ENCODE measurements at places on chromosomes 1 and 21.

- peak; percentile 80 for DNase-seq
Measured at GRCh38 chr1:17125756-17126237, 6.5 kb upstream of the PADI2 start.

GRCh38 chr21:45511661-45512431 is 30.4 kb downstream of the SLC19A1 start:
- no peak for DNase-seq

- no peak for DNase-seq
Measured at GRCh38 chr21:26563856-26564503, 9.1 kb downstream of the CYYR1 start.

DNA sequence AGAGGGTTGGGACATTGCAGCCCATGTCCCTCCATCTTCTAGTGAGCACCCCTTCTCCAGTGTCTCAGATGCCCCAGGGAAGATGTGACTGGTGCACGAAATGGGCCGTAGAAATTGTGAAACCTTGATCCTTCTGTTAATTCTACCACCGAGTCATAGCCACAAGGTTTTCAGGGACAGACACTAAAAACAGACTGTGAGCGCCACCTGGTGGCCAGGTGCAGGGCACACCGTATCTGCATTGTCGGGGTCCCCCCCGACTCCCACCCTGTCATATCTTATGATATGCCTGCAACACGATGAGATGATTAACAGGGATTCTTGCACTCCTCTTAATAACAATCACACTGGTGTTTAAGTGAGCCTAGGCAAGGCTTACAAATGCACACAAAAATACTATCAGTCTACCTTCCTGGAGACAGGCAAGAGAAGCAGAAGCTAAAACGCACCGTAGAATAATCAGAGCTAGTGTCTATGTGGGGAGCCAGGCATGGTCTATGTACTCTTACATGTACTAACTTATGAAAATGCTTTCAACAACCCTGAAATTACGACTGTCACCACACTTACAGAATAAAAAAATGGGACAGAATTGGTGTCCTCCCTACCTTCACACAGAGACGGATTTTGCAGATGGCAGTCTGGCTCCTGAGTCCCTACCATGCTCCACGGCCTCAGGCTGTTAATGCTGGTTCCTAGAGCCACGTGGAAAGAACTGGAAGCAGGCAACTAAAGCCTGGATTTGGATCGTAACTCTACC is 57.9 kb downstream of the FHAD1 start:
- peak; percentile 55 for DNase-seq

DNA sequence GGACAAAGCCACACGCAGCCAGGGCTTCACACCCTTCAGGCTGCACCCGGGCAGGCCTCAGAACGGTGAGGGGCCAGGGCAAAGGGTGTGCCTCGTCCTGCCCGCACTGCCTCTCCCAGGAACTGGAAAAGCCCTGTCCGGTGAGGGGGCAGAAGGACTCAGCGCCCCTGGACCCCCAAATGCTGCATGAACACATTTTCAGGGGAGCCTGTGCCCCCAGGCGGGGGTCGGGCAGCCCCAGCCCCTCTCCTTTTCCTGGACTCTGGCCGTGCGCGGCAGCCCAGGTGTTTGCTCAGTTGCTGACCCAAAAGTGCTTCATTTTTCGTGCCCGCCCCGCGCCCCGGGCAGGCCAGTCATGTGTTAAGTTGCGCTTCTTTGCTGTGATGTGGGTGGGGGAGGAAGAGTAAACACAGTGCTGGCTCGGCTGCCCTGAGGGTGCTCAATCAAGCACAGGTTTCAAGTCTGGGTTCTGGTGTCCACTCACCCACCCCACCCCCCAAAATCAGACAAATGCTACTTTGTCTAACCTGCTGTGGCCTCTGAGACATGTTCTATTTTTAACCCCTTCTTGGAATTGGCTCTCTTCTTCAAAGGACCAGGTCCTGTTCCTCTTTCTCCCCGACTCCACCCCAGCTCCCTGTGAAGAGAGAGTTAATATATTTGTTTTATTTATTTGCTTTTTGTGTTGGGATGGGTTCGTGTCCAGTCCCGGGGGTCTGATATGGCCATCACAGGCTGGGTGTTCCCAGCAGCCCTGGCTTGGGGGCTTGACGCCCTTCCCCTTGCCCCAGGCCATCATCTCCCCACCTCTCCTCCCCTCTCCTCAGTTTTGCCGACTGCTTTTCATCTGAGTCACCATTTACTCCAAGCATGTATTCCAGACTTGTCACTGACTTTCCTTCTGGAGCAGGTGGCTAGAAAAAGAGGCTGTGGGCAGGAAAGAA is 8.1 kb downstream of the PSRC1 start:
- no peak for DNase-seq

- no peak for DNase-seq
Measured at GRCh38 chr1:83689921-83690868, 308.7 kb downstream of the TTLL7 start.

- DNase-seq, result no peak
Measured at GRCh38 chr1:202249846-202250245, 56.2 kb downstream of the LGR6 start.

DNA sequence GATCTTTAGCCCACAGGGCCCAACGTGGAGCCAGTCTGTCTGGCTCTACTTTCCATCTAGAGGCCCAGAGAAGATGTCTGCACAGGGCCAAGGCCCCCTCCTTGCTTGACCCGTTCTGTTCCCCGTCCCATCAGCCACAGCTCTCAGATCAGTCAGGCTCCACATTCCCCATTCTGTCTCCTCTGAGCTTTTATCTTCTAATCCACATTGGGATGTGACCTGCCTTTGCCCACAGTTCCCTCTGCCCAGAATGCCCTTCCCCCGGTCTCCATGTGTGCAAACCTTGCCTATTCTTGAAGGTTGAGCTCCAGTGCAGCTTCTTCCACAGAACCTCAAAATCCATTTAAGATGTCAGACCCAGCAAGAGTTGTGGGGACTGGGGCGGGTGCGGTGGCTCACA is 53.3 kb upstream of the WASF2 start:
- DNase-seq, result no peak

GRCh38 chr1:56061824-56062223 is 517.5 kb downstream of the PLPP3 start:
- no peak for DNase-seq

- DNase-seq, result no peak
Measured at GRCh38 chr21:40051801-40052200, 184.6 kb downstream of the PCP4 start.

GRCh38 chr1:5889901-5890300 is 102.3 kb downstream of the NPHP4 start:
- no peak for DNase-seq

- DNase-seq, result no peak
Measured at GRCh38 chr1:156089704-156090103, 7.4 kb upstream of the MEX3A start.

GRCh38 chr1:177753655-177754054 is 216.2 kb downstream of the SEC16B start:
- DNase-seq, result no peak

DNA sequence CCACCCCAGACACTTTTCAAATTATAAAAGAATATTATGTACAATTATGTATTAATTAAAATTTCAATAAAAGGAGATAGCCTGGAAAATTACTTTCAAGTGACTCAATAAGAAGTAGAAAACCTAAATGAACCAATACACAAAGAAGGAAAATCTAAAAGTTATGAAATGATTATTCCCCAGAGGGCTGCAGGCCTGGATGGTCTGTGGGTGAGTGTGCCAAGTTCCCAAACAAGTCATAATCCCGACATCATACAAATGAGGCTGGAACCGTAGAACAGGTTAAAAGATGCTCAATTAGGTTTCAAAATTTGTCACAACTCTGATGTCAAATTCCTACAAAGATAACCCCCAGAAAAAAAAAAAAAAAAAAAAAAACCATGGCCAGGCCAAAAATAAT is 12.7 kb downstream of the SPATC1L start:
- no peak for DNase-seq

DNA sequence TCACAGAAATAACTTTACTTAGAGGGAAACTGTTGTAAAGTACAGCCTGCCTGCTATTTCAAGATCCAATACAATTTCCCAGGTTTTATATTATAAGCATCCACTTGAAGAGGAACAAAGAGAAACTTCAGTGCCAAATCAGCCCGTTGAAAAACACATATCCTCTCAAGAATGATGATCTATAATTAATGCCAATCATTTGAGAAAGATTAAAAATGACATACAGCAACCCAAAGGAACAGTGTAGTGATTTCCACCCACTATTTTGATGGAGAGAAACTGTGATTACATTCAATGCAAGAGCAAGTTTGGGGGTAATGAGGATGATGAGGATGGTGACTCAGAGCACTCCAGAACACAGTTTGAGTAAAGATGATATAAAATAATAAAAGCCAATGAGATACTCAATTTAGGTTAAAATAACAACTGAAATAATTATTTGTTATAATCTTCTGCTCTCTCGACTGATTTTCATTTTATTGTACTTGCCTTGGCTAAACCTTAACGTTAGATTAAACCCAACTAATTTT is 715.5 kb downstream of the NCAM2 start:
- no peak for DNase-seq

DNA sequence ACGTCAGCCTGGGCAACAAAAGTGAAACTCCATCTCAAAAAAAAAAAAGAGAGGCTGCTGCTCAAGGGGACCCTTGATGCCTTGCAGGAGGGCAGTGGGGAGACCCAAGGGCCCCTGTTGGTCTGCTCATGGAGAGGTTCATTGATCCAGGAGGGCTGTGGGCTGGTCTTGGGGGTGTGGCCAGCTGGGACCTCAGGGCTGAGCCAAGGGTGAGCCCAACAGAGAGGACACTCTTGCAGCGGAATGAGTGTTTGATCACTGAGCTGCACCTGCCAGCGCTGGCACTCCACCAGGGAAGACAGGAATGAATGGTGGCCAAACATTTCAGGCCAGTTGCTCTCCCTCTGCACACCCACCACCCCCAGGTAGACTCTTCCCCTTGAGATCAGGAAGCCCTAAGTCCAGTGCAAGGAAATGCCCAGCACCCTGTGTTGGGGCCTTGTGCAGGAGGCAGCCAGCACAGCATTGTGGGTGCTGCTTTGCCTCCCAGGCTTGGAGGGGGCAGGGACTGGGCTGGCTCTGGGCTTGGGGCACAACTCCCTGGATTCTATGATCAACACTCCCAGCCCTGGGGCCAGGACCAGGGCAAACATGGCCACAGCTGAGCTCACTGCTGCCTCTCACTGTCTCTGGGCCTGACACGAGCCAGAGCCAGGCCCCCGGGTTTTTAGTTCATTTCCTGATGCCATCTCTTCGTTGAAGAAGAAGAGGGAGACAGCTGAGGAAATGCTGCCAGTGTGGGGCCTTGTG is 50.7 kb downstream of the IRF2BP2 start:
- no peak for DNase-seq

- DNase-seq, result no peak
Measured at GRCh38 chr1:234781241-234782065, 171.5 kb upstream of the IRF2BP2 start.

GRCh38 chr1:206905295-206906164 is 8.3 kb downstream of the IL24 start:
- DNase-seq, result no peak

DNA sequence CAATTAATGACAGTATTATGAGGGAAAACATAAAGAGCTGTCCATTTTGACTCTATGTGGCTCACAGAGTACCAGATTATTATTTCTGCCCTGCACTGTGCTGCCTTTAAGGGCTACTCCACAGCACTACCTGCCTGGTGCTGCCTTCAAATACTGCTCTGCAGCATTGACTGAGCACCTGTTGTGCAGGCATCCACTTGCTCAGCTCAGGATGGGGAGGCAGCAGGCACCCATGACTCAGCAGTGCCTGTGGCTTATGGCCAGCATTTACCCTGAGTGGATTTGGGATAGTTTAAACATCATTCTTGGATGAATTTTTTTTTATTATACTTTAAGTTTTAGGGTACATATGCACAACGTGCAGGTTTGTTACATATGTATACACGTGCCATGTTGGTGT is 953 bp upstream of the KPRP start:
- no peak for DNase-seq

- DNase-seq, result peak; percentile 28
Measured at GRCh38 chr1:115807723-115808122, 33.2 kb downstream of the NHLH2 start.

DNA sequence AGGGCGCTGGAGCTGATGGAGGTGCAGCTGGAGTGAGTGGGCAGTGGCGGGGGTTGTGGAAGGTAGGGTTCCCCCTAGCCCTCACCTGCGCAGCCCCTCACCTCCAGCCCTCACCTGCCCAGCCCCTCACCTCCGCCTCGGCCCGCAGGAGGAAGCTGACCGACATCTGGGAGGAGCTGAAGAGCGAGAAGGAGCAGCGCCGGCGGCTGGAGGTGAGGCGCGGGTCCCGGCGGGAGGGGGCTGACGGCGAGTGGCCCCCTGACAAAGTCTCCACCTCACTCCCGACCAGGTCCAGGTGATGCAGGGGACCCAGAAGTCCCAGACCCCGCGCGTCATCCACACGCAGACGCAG is 2.7 kb downstream of the EVA1B start:
- no peak for DNase-seq

- no peak for DNase-seq
Measured at GRCh38 chr21:45468051-45468970, 63.3 kb downstream of the COL18A1 start.

DNA sequence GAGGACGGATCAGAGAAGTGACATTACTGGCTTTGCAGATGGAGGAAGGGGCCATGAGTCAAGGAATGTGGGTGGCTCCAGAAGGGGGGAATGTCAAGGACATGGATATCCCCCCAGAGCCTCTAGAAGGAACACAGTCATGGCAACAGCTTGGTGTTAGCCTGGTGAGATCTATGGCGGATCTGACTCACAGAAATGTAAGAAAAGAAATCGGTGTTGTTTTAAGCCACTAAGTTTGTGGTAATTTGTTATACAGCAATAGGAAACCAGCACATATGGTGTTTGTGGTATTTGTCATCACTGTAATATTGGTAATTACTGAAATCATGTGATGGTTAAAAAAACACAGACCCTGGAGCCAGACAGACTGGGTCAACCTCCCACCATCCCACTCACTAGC is 236.2 kb downstream of the SETD4 start:
- DNase-seq, result no peak

DNA sequence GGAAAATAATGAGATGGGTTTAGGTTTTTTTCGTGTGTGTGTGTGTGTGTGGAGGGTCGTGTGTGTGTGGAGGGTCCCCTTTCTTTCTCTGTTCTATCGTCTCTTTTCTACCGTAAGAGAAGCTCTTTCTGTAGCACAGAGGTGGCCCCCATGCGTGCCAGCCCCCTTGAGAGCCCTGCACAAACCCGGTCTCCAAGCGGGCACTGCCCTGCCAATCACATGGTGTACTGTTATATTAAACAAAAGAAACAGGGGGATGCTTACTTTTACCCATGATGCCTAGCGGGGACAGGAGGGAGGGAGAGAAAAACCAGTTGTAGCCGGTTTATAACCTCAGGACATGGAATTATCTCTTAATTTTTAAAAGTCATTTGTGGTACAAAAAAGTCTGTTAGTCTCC is 41.0 kb downstream of the GATAD2B start:
- no peak for DNase-seq

DNA sequence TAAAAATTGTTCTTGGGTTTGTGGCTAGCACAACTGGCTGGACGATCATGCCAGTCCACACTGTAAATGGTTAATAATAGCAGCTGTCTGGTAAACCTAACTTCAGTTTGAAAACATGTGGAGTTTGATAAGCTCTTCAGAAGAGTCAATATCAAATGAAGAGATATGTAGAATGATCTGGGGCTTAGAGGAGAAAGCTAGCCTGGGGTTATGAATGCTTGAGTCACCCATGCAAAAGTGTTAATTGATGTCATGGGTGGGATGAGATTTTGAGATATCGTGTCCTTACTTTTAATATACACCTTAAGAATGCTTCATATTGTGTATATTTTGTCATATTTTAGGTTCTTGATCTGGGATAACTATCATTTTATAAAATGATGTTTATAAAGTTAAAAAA is 554.7 kb upstream of the ZRANB2 start:
- DNase-seq, result no peak

- DNase-seq, result no peak
Measured at GRCh38 chr1:94688646-94689045, 131.5 kb upstream of the SLC44A3 start.

- DNase-seq, result peak; percentile 81
Measured at GRCh38 chr1:159900086-159900680, at the start of gene CFAP45. Gene CFAP45, minus strand, starts transcription at chr1:159900165. Its CDS starts 67 bp downstream, at chr1:159900098.

Measured in CD4-positive, alpha-beta T cell treated with Interleukin-1 beta for 1 hour (primary cell).